Kidney tubule cell (primary cell): ENCODE measurements at places on chromosomes 5 and 9.
A peak's percentile ranks its signal among the peaks of the same experiment; 100 is the strongest.

- DNase-seq, result no peak
Measured at GRCh38 chr9:23073136-23073535, 626.5 kb downstream of the DMRTA1 start.

DNA sequence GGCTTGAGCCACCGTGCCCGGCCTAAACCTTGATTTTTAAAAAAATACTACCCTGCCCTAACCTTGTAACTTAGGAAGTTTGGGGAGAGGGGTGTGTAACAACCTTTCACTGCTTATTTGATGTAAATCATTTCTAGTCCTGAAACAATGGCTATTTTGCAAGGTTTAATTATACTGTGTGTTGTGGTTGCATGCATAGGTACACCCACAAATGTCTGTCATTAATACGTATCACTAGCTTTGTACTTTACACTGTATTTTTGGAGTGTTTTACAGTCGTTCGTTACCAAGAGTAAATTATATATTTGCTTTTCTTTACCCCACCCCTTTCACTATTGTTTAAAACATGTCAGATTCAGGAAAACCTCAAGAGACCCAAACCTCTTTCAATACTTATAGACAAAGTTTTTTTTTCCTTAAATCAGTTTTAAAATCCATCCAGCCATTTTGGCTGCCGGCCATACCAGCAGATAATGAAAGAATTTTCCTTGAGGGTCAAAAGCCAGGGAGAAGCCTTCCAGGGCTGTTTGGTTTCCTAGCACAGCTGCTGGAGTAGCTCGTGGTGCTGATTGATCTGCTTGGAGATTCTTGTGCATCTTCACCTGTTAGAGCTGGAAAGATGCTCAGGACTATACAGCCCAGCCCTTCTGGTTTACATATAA is 50.7 kb downstream of the DOCK8 start:
- no peak for DNase-seq

DNA sequence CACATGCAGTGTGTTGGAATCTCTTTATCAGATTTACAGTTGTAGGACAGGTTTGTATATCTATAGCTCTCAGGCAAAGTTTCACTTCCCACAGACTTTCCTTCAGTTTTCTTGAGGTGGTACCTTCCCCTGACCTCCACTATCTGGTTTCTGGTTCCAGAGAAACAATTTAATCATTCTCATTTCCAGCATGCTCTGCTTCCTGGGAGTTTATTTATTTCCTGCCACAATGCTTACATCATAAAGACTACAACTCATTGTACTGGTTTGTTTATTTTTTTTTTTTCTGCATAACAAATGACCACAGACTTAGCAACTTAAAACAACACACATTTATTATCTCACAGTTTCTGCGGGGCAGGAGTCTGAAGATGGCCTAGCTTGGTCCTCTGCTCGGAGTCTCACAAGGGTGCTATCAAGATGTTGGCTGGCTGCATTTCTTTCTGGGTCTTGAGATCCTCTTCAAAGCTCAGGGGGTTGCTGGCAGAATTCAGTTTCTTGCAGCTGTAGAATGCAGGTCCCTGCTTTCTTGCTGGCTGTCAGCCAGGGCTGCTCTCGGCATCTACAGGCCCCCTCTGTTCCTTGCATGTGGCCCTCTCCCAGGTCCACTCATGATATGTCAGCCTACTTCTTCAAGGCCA is 247.7 kb downstream of the ENC1 start:
- DNase-seq, result peak; percentile 55

DNA sequence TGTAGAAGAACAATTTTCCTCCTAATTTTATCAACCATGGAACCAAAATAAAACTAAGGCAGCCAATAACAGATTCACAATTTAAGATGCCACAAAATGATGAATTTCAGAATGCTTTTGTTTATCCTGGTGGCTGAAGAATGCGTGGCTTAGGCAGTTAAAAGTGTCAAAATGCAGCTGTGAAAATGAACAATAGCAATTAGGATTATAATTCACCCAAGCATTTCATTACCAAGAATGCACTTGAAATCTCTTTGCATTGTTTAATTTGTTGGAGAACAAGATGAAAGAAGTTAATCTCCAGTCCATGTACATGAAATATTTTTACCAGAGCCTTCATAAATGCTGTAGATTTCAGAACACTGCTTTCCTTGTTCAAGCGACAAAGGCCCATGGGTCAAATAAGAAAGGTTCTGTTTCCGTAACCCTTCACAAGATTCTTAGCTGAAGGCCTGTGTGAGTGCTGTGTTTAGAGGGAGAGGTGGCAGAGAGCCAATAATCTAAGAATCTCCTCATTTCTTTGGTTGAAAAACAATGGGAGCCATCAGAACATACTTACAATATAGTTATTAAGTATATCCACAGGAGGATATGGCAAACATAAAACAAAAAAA is 39.3 kb downstream of the CLINT1 start:
- DNase-seq, result no peak

DNA sequence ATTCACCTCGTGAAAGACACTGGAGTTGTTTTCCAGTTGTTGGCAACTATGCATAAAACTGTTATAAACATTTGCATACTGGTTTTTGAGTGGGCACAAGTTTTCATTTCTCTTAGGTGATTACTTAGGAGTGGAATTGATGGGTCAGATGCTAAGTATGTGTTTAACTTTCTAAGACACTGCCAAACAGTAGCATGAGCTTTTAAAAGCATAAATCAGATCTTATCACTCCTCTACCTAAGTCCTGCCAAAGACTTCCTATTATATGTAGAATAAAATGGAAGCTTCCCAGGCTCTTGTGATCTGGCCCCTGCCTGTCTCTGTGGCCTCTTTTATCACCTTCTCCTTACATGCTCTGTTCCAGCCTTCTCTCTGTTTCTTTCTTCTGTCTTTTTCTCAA is 72.6 kb downstream of the SH3RF2 start:
- DNase-seq, result no peak
